Fibroblast of the aortic adventitia (primary cell): ENCODE measurements at places on chromosomes 2 and 18. TPM values are rescaled to one million over a fixed set of nuclear protein-coding genes. Genes with fewer than 3 reads are reported as not detected.

The SF3B1 gene
- 243 and 314 TPM in 2 replicates for total RNA-seq

The SLC4A3 gene
- total RNA-seq: 2.5 and 14.7 TPM in 2 replicates

The KLHL29 gene
- total RNA-seq: 2.9 and 4.7 TPM in 2 replicates

The SERPINB2 gene
- 13.9 and 67.6 TPM in 2 replicates for total RNA-seq

The NCKAP5 gene
- 1.7 and 4.4 TPM in 2 replicates for total RNA-seq

The UGT1A10 gene
- total RNA-seq: 0.41 TPM in 1 of 2 replicates, not detected in the other

The E2F6 gene
- 9.5 and 11.3 TPM in 2 replicates for total RNA-seq

The UPP2 gene
- total RNA-seq: not detected in 2 replicates

The AQP12A gene
- total RNA-seq: not detected in 2 replicates
